ENCODE measurements at places on chromosomes 11 and 22.
A peak's percentile ranks its signal among the peaks of the same experiment; 100 is the strongest.

DNA sequence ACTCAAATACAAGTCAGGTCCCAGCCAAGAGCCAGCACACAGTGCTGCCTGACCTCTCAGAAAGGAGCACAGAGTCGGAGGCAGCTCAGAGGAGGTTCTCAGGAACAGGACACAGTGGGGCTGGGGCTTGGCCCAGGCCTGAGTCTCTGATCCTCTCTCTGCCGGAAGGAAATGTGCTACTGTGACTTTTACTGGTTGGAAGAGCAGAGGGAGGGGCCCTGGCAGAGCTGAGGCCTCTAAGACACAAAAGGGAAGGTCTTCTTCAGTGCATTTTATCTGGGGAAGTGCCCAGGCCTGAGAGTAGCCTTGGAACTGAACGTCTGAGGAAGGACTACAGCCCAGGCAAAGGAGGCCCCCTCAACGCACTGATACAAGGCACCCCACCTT lies 16.2 kb upstream of the CASTOR1 start:
- DNase-seq: peak; percentile 65

GRCh38 chr11:10328314-10329098 lies 23.6 kb downstream of the ADM start:
- peak; percentile 64 for DNase-seq

DNA sequence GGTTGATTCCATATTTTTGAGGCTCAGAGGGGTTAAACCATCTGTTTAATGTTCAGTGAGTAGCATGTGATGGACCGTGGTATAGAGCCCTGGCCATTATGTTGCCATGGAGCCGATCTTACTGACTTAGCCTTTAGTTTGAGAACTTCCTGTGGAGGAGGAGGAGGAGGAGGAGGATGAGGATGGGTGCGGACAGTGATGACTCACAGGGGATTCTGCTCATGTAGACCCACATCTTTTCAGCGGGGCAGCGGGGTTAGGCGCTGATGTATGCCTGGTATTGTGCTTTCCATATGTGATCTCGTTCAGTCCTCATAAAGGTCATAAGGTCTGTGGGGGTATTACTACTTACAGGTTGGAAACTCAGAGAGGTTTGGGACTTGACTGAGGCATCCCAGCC lies 13.9 kb downstream of the STX3 start:
- DNase-seq: peak; percentile 61

GRCh38 chr22:25134451-25134850 lies 65.2 kb upstream of the CRYBB3 start:
- no peak for DNase-seq

DNA sequence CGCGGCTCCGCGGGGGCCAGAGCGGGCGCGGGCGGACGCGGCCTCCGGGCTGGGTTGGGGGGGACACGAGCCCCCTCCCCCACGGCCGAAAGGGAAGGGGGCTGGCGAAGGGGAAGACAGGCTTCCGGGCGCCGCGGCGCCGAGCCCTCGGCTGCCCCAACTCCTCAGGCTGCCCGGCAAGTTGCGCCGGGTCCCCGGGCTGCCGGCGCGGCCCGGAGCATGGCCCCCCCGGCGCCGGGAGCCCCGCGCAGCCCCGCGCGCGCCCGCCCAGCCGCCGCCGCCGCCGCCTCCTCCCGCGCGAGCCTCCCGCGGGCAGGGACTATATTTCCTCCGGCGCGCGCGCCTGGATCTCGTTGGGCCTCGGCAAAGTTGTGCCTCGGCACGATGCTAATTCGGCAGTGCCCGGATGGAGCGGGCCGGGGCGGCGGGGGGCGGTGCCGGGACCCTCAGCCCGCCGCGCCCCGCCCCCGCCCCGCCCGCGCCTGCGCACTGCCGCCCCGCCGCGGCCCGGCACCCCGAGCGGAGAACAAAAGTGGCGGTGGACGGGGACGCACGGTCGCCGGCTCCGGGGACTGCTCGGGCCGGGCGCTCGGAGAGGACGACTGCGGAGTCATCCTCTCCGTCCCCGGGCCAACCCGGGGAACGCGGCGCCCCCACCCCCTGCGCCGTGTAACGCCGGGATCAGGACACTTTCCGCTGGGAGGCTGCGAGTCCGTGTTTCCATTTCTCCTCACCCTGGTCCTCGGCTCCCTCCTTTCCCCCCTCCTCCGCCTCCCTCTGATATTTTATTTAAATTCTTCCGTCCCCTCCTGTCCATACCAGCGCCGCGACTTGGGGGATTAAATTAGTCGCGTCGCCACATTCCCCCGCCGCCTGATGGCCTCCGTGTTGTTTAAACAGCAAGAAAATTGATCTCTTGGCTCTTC lies at the start of gene PHF21B:
Gene PHF21B, minus strand, starts transcription at position 400 of the 926 bp plus-strand sequence. CDS start 456 bp downstream, outside the sequence.
- no peak for DNase-seq
